ENCODE measurements at places on chromosomes 7 and 10. TPM values are rescaled to one million over a fixed set of nuclear protein-coding genes. Genes with fewer than 3 reads are reported as not detected.

GRCh38 chr10:91271886-91272285 lies 51.4 kb downstream of the PCGF5 start:
- no peak for DNase-seq

GRCh38 chr7:99040104-99040958 lies 103.6 kb downstream of the SMURF1 start:
- DNase-seq: peak; percentile 89

- DNase-seq: no peak
These were observed 61.1 kb downstream of the PKD1L1 start for GRCh38 chr7:47887016-47887640.

DNA sequence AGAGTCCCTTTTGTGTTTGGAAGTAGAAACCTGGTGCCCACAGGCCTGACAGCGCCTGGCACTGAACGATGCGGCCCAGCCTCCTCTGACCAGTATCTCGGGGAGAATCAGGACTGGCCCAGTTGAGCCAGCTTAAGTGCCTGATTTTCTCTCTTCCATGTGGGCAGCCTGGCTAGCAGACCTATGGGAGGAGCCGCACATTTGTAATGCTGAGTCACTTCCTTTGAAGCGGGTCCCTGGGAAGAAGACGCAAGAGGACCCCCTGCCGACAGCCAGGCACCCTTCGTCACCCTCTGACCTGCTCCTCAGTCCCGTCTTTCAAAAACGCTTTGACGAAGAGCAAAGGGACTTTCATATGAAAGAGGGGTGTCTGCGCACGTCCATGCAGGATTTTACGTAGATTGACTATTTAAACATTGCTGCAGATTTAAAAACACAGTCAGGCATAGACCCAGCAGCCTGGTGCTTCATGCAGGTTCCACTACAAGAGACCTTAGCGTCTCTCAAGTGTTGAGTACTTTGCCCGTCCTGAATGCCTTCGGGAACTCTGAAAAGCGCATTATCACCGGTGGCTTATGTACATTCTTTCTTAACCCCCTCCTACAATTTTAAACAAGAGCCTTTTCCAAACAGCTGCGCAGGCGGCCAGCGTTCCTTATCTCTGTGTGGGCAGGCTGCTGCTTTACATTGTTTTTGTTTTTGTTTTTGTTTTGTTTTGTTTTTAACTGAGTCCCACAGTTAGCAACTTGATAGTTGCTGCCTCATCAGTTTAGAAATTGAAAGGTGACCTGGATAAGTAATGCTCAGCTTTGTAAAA lies 36.5 kb upstream of the AP5Z1 start:
- DNase-seq: no peak

PRLHR gene
- not detected for polyA plus RNA-seq

Data from muscle of back (tissue), 13 donors.